ENCODE measurements at places on chromosomes 6 and 20.

GRCh38 chr20:58227391-58228102 is 906 bp downstream of the ANKRD60 start:
- DNase-seq: no peak

DNA sequence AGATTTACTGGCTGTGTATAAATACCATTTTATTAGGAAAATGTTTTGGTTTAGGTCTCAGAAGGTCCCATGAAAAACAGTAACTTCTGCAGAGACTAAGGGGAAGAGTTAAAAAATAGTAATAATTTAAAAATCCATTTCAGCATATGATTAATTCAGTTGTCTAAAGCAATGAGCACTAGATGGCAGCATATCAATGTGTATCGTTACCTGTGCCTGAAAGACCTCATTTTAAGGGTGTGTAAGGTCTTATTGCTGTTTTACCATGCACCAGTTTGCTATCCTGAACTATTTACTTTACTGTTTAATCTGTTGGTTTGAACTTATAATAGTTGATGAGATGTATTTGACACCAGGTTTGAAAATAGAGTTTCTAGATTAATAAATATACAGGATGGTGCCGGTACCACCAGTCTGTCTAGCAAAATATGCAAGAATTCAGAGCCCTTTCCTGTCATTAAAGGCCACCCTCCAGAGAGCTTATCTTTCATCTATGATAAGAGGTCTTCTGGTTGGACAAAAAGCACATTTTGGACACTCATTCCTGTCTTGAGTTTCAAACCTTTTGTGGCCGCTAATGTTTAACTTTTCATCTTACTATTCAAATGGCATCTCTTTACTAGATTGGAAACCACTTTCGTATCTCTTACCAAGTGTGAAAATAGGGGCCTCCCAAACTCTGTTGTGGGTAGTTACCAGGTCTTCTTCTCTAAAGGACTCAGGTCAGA is 8.9 kb upstream of the AHI1 start:
- DNase-seq: no peak

DNA sequence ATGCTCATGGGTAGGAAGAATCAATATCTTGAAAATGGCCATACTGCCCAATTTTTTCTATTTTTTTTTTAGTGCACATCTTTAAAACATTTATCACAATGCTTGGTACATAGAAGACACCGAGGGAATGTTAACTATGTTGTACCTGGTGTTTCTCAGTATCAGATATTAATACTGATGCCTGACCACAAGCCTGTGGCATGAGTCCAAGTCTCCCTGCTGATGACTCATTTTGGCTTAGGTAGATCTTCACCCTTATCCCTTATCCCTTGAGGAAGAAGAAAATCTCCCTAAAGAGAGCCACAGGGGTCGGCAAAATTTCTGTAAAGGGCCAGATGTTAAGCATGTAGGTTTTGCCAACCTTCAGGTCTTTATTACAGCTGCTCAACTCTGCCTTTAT is 14.5 kb downstream of the CD109 start:
- DNase-seq: no peak

DNA sequence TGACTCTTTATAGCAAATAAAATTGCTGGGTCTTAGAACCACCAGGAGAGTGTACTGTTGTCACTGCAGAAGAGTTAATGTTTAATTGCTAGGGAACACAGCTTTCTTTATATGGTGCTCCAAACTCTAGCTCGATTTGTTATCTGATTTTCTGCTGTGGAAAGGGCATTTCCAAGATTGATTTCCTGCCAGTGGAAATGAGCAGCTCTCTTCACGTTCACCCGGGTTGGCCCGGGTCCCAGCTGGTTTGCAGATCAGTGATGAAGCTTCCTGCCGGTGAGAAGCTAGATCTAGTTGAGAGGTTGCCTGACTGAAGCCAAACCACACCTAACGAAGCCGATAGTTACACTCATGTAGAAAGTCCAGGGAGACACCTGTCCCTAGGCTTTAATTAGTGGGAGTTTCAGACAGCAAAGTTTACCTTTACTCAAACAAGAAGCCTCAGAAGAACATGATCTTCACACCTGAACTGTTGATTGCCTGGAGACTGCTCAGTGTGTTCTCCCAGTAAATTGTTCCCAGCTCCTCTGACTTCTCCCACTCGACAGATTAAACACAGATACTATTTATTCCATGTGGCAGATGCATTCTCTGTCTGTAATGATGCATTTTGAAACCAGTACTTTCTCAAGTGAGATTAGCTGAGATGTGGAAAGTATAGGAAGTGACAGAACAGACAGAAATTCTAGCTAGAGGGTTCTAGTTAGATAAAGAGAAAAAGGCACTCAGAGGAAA is 27.8 kb downstream of the PAQR8 start:
- peak; percentile 26 for DNase-seq

- no peak for DNase-seq
Observed at GRCh38 chr6:167687116-167687725, 139.5 kb upstream of the AFDN start.

GRCh38 chr6:135314543-135314942 is 133.4 kb downstream of the MYB start:
- DNase-seq: no peak

GRCh38 chr6:169961772-169962561 is 210.5 kb downstream of the ERMARD start:
- DNase-seq: no peak

DNA sequence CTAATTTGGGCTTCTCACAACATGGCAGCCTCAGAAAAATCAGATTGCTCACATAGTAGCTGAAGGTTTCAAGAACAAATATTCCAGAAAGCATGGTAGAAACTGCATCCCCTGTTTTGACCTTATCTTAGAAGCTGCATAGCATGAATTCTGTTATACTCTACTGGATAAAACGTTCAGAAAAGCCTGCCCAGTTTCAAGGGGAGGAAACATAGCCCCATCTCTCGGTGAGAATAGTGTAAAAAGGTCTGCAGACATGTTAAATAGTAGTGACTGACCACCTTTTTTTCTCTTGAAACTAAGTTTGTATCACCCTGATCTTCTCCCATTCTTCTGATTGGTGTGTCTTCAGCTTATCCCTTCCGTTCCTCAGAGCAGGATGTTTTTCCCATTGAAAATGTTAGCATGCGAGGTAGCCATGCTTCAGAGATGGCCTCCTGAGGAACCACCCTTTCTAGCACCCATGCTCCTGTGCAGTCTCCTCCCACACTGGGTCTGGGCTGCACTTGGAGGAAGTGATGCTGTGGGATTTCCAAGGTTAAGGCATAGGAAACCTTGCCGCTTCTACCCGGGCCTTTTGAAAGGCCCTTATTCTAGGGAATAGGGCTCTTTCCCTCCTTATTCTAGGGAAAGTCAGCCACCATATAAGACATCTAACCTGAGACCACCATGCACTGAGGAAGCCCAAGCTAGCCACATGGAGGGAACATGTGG is 50.1 kb downstream of the MARCKS start:
- DNase-seq: no peak

- no peak for DNase-seq
Observed at GRCh38 chr6:14598017-14598864, 480.7 kb downstream of the CD83 start.

GRCh38 chr6:122702841-122703240 is 76.7 kb upstream of the FABP7 start:
- no peak for DNase-seq

DNA sequence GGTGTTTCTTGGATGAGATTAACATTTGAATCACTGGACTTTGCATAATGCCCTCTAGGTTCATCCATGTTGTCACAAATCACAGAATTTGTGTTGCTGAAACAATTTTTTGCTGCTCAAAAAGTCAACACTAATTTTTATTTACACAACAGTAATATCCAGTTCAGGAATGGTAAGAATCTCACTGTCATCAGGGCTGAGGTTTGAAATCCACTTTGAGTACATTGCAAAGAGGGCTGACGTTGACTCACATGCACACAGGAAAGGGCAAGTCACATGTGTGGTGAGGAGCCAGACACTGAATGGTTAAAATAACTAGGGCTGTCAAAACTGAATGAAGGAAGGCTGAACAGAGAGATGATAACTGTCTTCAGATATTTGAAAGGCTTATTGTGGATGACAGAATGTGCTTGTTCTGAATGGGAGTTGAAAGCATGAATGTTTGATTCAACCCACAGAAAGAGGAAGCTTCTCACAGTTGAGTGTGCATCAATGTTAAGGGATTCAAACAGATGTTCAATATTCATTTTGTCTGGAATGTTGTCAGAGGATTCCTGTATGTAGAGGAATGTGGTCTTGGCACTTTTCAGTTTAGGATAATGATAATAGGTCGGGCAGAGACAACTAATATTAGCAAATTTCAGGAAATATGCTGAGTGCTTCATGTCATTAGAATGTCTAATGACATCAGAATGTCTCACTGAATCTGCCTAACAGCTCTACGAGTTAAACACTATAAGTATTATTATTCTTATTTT is 3.6 kb upstream of the ADGRG6 start:
- no peak for DNase-seq
